Suprapubic skin (tissue), 4 donors: ENCODE measurements at places on chromosomes 6 and 20. TPM values are rescaled to one million over a fixed set of nuclear protein-coding genes. Genes with fewer than 3 reads are reported as not detected.

MOCS3 gene
- total RNA-seq = 4.5 TPM

HLA-DQB1 gene
- 9.4 TPM for total RNA-seq

COL19A1 gene
- total RNA-seq = not detected

OR5V1 gene
- not detected for total RNA-seq

KHDC1 gene
- total RNA-seq = not detected

GRCh38 chr20:61045876-61046585 lies 206.0 kb upstream of the CDH4 start:
- H3K27ac ChIP-seq = no peak overlapping the region
- no peak overlapping the region for H3K4me3 ChIP-seq
- no peaks in the 10 kb centered on the region for H3K27me3 ChIP-seq
- no peaks in the 10 kb centered on the region for H3K36me3 ChIP-seq

DNA sequence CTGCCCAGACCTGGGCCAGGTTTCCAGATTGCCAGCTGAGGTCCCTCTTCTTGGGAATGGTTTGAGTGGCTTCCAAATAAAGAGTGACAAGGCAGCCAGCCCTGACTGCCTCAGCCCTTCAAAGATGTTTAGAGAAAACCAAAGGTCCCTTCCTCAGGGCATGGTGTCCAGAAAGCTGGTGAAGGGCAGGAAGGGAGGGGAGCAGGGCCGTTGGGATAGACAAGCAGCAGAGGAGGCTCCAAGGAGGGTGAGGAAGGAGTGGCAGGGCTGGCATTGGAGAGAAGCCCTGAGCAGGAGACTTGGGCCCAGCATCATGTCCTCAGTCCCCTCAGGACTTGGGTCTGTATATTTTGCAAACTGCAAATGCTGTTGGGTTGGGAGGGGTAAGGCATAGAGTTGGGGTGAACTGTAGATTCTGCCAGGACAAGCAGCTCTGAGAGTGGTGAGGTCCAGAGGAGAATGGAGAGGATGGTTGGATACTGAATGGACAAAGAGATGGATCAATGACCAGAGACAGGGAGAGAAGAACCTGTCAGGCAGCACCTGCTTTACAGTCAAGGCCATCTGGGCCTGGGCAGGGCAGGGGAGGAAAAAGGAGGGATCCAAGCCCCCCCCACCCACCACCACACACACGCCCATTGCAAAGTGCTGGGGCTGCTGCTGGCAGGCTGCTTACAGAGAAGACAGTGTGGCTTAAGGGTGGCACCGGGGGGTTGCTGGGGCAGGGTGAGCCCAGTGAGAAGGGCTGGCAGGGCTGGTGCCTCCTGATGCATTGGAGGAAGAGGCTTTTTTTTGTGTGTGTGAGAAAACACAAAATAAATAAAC lies 5.5 kb upstream of the DSN1 start:
- no peak overlapping the region for H3K4me3 ChIP-seq
- no peak for DNase-seq

DNA sequence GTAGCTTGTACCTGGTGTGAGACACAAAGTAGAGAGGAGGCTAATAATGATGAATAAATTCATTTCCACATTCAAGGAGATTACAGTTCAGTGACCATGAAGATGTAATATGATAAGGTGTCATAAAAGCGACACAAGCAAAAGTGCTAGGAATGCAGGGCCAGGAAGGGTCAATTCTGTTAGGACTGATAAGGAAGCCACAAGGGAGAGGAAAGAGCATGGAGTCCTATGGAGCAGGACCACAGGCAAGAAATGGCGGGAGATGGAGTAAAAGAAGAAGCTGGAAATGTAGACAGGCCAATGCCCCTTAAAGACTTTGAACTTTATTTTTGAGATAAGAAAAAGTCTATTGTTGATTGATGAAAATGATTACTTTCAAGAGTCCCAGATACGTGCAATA lies 161.8 kb upstream of the KCNK16 start:
- H3K27ac ChIP-seq = no peak overlapping the region
- H3K36me3 ChIP-seq = no peaks in the 10 kb centered on the region
- no peak overlapping the region for H3K4me3 ChIP-seq
- H3K27me3 ChIP-seq = no peaks in the 10 kb centered on the region

DNA sequence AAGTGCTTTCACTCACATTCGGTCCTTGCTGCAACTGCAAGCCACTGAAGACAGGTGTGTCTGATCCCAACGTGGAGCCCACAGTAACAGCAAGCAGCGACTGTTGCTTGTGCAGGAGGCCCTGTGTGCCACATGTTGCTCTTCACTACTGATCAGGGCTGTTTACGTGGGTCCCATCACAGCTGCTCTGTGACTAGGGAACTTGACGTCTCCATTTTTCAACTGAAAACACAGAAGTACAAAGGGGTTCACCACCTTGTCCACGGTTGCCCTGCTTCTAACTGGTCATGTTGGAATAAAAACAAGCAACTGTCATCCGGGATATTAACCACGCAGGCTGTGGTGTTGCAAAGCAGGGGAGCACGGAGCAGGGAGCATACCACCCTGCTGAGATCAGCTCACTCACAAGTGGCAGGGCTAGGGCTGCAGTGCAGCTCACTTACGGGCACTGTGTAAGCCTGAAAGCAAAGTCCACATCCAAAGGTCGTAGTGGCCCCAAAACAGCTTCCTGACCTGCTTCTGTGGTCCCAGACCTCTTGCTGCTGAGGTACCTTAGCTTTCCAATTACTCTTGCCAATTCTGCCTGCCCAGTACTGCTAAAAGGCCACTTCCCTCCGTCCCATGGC lies 105.8 kb upstream of the DUSP22 start:
- no peak overlapping the region for H3K27ac ChIP-seq
- peaks cover 3% of the 10 kb centered on the region for H3K4me1 ChIP-seq
- H3K4me3 ChIP-seq = no peak overlapping the region
- peak; percentile 52 for DNase-seq
- no peaks in the 10 kb centered on the region for H3K36me3 ChIP-seq
- peaks cover 3% of the 10 kb centered on the region for H3K27me3 ChIP-seq

DNA sequence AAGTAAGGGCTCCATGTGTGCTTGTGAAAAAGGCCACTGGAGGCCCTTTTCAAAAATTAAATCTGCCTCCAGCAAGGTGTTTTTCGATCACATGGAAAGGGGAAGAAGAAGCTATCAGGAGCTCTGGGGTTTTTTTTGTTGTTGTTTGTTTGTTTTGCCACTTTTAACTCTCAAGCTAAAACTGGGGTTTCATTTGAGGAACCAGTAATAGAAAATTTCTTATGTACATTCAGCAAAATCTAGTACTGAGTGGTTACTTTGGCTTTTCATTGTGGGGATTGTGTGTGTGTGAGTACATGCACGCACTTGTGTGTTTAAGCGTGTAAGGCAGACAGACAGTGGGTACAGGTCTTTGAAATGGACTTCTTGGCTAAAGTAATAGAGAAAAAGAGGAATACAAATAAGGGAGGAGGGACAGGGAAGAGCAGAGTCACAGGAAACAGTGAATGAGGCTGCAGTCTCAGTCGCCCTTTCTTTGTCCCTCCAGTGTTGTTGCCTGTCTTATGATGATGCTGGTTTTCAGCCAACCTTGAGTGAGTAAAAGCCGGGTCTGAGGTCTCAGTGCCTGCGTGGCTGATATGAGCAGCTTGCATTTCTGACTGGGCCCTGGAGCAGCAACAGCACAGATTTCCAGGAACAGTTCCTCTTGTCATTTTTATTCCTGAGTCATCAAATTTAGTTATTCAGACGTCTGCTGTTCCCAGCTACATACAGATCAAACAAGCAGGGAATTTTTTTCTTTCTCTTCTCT lies 26.2 kb downstream of the SLC16A10 start:
- no peak overlapping the region for H3K27ac ChIP-seq
- no peak overlapping the region for H3K4me3 ChIP-seq
- no peaks in the 10 kb centered on the region for H3K27me3 ChIP-seq
- H3K36me3 ChIP-seq = no peaks in the 10 kb centered on the region
- H3K4me1 ChIP-seq = peaks cover 10% of the 10 kb centered on the region
